Cerebellum (tissue), 4 donors: ENCODE measurements at places on chromosomes 12 and 14.

DNA sequence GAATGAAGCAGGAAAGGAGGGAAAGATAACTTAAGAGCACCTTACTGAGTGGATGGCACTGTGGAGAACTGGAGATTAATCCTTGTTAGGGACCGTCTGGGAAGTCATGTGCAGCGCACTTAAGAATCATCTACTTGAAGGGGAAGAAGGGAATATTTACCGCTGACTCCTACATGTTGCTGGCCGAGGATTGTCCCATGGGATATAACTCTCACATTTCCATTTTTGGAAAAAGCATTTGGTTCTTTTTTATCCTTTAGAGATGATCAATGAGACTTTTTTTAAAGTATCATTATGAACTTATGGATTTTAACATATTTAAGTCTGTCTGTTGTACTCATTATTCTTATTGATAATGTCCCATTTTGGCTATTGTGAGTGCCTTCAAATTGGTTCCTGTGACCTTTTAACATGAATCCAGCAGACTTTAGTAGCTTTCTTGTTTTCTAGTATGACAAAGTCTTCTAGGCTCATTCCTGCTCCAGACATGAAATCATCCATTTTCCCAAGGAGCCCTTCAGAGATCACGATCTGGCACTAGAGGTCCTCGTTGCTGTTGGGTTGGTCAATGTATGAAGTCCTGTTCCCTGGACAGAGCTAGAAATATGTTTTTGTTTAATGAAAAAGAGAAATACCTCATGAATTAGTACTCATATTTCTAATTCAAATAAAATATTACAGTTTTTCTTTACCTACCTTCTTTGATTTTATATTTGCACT, 20.2 kb upstream of the FAM234B start:
- peak; percentile 38 for DNase-seq

DNA sequence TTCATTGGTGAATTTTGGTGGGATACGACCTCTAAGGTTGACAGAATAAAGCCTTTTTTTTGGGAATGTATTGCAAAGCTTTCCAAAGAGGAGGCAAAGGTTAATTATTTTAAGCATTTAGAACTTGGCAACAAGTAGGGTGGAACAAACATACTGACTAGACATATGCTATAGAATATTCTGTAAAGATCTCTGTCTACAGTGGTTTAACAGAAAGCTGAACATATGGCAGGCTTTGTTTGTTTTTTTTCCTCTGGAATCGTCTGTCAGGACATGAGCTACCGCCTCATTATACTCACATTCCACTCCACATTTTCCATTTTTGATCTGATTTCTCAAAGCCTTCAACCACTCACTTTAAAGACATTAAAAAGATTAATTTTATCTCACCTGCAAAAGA, 153.4 kb upstream of the PELI2 start:
- DNase-seq, result no peak

DNA sequence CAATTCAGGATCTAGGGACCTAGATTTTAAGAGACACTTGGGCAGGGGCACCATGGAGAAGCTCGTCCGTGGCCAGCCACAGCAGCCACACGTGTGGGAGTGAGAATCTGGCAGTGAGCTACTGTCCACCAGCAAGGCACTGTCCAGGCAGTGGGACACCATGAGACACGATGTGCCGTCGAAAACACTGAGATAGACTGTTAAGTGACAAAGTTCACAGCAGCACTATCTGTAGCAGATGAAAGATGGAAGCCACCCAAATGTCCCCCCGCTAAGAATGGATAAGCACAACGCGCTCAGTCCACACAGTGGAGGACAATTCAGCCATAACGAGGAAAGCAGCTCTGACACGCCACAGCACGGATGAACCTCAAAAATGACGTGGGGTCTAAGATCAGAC, 19.7 kb downstream of the RILPL1 start:
- DNase-seq, result no peak

- no peak for DNase-seq
Observed at GRCh38 chr12:122099280-122099749, 20.8 kb downstream of the MLXIP start.

DNA sequence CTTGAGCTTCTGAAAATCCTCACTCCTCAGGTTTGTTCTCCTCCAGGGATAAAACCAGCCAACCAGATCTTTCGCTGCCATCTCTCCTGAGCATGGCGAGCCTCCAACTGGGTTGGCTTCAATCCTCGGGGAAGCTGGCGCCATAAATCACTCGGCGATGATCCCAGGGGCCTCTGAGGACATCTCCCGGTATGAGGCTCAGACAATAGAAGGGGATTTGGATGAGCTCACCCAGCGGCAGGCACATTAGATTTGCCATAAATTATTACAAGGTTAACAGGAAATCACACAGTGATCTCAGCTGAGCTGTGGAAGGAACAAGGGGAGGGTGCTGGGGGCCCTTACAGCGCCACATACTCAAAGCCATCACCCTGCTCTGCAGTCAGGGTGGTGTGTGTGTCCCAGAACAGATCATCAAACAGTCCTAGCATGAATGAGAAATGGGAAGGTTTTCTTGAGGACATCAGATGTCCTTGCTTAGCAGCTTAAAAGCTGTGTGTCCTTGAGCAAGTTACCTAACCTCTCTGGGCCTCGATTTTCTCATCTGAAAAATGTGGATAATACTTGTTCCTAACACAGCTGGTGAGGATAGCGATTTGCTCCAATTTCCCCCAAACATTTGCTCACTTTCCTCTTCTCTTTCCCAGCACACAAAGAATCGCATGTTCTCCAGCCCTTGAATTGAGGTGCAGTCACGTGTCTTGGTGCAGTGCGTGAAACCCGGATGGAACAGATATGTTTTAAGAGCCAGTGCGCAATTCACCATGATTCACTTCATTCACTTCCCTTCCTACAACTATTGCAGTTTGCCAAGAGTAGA, 142.8 kb downstream of the SCARB1 start:
- DNase-seq, result peak; percentile 86
